COR-L47 (cell line): ENCODE measurements at places on chromosomes 12 and 14.
A peak's percentile ranks its signal among the peaks of the same experiment; 100 is the strongest.

DNA sequence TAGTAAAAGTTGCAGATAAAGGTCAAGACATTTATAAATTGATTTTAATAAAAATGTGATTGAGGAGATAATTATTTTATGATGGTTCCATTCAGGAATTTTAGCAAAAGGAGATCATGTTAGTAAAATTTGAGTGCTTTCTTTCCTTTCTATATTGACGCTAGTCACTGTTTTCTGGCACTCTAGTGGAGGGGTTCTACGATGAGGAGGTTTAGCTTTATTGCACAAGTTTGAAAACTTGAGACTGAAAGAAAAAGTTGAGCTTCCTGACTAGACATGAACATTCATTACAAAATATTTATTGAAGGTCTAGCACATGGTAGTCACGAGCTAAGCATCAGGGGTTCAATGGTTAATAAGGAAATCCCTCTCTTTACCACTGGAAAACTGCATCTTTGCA lies 336.1 kb downstream of the SNAPC1 start:
- DNase-seq: no peak

GRCh38 chr12:122820838-122821271 lies 14.4 kb upstream of the HIP1R start:
- no peak for DNase-seq

DNA sequence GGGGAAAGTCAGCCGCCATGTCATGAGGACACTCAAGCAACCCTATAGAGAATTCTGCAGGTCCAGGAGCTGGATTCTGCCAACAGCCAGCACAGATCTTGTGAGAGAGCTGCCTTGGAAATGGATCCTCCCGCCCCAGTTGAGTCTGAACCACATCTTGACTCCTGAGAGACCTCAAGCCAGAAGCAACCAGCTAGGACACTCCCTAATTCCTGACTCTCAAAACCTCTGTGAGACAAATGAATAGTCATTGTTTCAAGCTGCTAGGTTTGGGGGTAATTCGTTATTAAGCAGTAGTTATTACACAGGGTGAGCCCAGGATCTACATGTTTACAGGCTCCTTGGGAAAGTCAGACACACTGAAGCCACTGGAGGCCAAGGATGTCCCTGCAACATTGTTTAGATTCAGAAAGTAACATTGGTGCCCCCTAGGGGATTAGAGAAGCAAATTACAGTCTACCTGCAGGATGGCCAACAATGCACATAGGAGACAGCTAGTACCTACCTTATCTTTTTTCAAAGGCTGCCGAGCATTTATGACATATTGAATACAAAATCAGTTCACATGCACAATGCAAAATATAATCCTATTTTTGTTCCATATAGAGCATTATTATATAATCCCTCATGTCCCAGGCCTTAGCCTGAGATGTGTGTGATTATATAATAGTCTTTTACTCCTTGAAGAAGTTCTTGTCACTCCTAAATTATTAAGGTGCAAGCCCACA lies 57.9 kb upstream of the FICD start:
- DNase-seq: peak; percentile 65

DNA sequence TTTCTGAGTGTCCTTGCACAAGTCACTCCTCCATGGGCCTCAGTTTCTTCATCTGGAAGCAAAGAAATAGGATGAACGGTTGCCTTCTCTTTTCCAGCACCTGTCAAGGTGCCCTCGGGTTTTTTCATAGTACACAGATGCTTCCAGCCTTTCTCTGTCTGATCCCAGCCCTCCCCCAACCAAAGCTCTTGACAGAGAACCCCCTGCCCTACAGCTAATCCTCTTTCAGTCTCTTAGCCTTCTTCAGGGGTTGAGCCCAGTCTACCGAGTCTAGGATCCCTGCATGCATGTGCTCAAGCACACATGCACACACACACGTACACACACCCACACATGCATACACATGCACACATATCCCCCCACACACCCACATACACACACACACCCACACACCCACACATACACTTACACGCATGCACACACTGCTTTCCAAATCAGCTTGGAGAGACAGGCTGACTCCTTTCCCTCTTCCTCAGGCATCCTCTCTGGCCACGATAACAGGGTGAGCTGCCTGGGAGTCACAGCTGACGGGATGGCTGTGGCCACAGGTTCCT lies 4.7 kb downstream of the CDCA3 start:
- no peak for DNase-seq

DNA sequence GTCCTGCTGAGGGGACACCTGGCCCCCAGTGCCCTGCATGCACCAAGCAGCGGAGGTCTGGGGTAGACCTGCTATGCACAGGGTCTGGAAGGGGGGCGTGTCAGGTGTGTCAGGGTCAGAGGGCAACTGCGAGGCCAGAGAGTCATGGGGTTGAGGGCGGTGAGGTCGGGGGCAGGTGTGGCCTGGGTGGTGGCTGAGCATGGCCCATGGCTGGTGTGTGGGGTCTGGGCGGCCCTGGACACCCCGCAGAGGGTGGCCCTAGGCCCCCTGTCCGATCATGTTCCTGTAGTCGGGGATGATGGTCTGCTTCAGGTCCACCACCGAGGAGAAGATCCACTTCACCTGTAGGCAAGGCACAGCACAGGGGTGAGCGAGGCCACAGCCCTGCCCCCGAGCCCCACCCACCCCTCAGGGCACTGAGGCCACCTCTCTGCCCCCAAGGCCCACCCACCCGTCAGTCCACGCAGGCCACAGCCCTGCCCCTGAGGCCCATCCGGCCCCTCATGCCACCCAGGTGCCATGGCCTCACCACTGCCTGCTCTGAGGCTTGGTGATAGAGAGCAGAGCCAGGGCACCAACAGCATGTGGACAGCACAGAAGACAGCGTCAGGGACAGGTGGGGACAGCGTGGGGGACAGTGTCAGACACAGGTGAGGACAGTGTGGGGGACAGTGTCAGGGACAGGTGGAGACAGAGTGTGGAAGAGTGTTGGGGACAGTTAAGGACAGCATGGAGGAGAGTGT lies 211.3 kb downstream of the TMEM121 start:
- DNase-seq: no peak

DNA sequence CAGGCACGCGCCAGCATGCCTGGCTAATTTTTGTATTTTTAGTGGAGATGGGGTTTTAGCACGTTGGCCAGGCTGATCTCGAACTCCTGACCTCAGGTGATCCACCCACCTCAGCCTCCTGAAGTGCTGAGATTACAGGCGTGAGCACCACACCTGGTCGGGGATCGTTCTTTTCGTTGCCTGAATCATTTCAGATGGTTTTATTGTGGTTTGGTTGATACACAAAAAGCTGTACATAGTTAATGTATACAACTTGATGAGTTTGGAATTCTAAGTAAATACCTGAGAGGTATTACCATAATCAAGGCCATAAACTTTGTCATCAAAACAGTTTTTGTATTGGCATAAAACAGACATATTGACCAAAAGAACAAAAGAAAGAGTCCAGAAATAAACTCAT lies 63.3 kb downstream of the RIC8B start:
- DNase-seq: no peak

GRCh38 chr12:28350502-28350901 lies 160.2 kb downstream of the CCDC91 start:
- DNase-seq: no peak

DNA sequence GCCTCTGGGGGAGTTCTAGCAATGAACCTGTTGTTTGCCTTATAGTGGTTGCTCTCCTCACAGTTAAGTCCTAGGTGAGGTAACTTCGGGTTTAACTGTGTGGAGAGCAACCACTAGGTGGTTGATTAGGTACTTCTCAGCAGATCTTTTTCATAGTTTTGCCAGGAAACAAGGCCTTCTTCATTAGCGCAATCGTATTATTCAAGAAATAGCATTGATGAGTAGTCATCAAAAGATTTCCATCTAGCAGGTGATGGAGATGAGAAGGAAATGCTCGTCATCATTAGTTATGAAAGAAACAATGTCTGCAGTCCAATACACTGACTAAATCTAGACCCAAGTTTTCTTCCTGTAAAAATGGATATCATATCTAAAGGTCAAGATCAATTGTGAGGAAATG lies 923.3 kb downstream of the AACS start:
- no peak for DNase-seq

DNA sequence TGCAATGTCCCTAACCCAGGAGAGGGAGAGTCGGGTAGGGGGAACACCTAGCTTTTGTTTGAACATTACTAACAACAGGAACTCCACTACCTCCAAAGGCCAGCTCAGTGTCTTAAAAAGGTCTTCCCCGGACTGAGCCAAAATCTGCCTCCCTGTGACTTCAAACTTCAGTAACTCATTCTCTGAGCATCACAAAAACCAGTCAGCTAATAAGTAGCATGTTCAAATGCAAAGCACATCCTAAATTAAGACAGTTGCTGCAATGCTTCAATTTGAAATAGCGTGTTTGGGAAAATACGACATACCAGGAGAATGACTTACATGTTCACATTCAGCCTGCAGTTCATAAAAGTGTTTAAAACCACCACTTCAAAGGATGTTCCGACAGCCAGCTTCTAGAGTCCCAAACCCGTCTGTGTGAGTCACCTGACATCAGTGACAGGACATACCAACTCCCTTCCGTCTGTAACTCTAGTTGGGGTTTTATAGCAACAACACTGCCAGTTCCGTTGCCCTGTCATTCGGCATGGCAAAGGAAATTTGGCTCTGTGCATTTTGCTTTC lies 13.0 kb downstream of the ZFP36L1 start:
- DNase-seq: no peak

DNA sequence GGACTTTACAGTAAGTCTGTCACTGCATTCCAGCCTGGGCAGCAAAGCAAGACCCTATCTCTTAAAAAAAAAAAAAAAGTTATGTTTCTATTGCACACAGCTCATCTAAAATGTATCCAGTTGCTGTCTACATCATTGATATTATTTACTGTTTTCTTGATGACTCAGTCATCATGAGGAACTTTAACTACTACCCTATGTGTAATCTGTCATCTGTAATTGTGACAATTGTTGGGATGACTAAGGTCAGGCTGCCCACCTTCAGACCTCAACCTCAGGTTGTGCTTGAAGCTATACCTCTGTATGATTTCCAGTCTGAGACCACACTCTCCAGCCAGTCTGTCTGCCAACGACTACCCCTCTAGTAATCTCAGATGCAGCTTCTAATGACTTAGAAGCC lies 15.3 kb downstream of the PPP1R13B start:
- no peak for DNase-seq

DNA sequence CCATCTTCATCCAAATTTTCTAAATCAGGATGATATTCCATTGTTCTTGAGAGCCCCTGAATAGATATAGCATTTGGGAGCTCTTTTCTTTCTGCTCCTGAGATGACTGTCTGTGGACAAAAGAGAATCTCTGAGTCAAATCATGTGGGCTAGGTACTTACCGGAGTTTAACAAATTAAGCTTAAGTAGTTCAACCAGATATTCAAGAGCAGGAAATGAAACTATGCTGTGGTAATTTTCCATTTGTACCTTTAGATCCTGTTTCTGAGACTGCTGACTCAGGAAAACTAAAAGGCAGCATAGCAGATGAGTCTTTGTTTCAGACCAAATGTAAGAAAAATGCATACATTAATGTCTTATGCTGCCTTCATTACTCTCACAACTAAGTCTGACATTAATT lies at the start of gene CLEC7A:
Gene CLEC7A, minus strand, starts transcription at position 158 of the 400 bp plus-strand sequence. Its CDS starts 117 bp downstream, at position 41.
- DNase-seq: no peak

DNA sequence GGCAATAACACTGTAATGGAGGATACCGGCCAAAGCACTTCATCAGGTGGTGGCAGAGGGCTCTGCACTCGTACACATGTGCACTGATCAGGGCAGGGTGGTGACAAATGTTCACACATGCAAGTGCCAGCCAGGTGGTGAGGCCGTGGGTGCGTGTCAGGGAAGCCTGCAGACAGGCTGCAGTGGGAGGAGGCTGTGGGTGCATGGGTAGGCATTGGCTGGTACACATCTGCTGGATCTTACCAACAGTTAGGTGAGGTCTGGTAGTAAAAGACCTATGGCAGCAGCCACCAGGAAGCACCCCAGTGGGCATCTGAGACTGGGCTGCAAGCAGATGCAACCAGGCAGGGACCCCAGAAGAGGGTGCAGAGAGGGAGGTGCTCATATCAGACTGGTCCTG lies 65.3 kb downstream of the PDE6H start:
- DNase-seq: no peak

DNA sequence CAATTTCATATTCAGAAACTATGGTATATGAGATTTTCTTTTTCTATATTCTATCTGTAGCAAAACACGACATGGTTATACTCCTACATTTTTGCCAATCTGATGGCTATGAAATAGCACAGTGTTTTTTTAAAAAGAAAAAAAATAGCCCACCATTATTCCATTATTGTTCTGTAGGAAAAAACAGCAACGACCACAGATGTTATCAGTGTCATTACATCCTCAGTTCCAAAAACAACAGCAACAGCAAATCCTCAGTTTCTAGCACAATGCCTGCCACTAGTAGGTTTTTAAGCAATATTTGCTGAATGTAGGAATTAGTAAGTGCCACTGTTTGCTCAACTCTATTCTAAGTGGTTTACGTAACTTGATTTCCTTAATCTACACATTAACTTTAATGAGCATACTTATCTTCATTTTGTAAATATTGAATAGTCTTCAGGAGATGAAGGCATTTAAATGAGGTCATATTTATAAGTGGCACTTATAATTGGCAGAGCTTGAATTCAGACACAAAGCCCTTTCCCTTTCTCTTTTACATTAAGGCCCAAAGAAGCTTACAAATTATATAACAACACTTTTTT lies 8.3 kb downstream of the RNASE6 start:
- no peak for DNase-seq

DNA sequence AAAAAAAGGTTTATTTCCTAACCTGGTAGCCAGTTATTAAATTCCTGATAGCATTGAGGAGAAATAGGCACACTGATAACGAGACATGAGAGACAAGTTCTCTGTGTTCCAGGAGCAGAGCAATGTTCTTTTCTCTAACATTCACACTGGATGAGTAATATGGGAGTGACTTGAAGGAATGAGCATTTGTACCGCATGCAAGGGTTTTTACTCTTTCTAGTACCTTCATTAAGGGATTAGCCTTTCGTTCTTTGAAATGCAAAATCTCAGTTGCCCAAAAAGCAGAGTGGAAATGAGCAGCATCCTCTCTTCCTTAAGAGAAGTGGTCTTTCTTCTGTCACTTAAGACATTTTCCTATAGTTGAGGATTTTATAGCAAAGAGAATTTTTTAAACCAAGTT lies 54.7 kb downstream of the FGD4 start:
- DNase-seq: no peak

DNA sequence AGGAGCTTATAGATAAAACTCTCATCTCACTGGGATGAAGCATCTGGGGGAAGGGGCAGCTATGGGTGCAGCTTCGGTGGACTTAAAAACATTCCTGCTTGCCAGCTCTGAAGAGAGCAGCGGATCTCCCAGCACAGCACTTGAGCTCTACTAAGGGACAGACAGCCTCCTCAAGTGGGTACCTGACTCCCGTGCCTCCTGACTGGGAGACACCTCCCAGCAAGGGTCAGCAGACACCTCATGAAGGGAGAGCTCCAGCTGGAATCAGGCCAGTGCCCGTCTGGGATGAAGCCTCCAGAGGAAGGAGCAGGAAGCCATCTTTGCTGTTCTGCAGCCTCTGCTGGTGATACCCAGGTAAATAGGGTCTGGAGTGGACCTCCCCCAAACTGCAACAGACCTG lies 345.2 kb upstream of the SYT1 start:
- DNase-seq: no peak
